ENCODE measurements at places on chromosomes 11 and 22. TPM values are rescaled to one million over a fixed set of nuclear protein-coding genes. Genes with fewer than 3 reads are reported as not detected.

HBE1 gene
- total RNA-seq, result not detected

GRCh38 chr11:124068601-124069110 is 27.5 kb upstream of the OR10G7 start:
- no peak for DNase-seq

CLDN5 gene
- not detected for total RNA-seq

DNA sequence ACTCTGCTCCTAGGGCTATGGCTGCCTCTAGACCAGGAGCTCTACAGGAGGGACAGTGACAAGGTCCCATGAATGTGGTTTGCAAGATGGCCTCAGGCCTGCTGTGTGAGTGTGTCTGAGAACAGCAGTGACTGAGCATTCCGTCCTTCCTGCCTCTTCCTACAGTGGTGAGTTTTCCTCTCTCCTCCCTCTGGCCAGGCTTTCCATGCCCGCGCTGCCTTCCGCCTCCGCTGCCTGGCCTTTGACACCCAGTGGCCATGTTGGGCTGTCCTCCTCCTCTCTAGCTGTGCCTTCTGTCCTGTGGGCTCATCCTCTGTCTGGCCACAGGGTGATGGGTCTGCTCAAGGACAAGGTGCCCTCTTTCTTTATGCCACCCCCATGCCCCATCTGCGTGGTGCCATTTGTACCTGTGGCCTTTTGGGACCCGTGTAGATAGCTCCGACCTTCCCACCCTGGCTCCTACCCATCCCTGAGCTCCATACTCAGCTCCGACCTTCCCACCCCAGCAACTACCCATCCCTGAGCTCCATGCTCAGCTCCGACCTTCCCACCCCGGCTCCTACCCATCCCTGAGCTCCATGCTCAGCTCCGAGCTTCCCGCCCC is 970.4 kb downstream of the BRD1 start:
- peak; percentile 30 for DNase-seq

GRCh38 chr11:103659206-103659618 is 377.2 kb upstream of the DDI1 start:
- no peak for DNase-seq

- no peak for DNase-seq
Observed at GRCh38 chr11:103680826-103681225, 355.6 kb upstream of the DDI1 start.

LARGE1 gene
- 24.8 TPM for total RNA-seq

GRCh38 chr11:59761993-59762392 is 6.8 kb downstream of the STX3 start:
- DNase-seq, result no peak

DNA sequence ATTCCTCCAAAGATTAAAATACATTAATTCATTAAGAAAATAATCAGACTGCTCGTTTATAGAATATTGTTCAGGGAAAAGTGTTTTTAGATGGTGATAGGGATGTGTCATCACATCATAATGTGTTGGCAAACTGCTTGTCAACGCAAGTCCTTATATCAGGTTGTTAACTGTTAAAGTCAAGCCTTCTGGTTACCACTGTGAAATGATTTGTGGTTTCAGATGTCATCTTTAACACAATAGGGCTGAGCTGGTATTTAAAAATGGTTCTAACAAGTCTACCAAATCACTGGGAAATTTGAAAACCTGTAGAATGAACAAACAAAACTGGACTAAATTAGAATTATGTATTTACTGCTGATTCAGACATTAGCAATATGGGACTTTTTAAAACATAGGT is 2.4 kb upstream of the MMP13 start:
- no peak for DNase-seq

DNA sequence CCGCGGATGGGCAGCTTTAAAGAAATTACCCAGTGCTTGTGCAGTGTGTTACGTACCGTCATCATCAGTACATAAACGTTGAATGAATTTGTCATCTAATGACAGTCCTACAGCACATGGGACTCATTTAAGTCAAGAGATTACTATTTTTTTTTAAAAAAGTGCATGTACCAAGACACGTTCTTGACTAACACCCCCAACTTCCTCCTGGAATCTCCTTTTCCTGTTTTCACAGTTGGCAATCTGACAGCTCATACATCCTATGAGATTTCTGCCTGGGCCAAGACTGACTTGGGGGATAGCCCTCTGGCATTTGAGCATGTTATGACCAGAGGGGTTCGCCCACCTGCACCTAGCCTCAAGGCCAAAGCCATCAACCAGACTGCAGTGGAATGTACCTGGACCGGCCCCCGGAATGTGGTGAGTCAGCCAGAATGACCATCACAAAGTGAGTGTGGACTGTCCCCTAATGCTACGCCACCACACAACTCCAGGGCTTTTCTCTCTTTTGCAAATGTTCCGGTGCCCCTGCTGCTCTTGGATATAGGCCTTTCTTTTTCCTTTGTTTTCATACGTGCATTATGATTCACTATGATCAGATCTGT is 162.0 kb upstream of the SORL1-AS1 start:
- DNase-seq, result no peak

DNA sequence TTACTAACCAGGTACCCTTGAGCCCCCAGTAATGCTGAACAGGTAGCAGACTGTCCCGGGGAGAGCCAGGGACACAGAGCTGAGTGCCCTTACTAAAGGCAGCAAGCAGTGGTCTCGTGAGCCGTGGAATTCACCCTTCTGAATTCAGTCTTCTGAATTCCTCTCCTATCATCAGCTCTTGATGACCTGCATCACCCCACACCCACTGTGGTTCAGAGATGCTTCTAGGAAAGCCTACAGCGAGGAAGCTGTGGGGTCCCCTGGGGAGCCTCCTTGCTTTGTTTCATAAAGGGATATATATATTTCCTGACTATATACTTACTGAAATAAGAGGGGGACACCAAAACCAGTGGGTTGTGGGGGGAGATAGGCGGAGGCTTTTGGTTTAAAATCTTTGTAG is 2.6 kb downstream of the SPATA19 start:
- DNase-seq, result no peak

DNA sequence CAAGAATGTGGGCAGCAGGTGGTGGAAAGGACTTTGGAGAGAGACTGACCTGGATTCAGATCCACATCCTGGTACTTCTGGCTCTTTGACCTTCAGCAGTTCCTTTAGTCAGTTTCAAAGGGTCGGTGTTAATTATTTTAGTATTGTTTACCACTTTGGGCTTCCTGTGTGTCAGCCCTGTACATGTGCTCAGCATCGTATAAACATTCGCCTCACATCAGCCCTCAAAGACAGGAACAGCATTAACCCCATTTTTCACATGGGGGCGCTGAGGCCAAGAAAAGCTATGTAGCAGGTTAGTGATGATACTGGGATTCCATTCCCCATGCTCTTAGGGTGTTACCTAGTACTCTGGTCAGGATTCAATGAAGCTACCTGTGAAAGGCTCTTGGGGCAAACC is 72.1 kb upstream of the YWHAH start:
- DNase-seq, result no peak

RBFOX2 gene
- total RNA-seq, result 92.3 TPM

DNA sequence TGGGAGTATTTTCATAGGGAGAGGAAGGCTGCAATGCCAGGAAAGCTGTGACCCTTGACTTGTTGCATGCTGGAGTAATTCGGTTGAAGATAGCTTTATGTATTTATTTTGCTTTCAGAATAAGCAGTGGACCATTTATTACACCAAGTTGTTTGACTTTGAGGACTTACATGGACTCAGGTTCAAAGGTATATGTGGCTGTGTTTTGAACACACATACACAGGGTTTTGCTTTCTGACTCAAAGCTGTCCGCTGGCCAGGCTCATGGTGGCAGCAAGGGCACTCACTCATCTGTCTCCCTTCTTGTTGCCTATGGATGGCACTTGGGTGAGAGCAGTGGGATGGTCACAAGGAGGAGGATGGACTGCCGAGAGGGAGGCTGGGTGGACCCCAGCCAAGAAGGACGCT is 6.5 kb downstream of the TIMP3 start:
- DNase-seq, result no peak

GRCh38 chr11:103167166-103167565 is 57.9 kb downstream of the DYNC2H1 start:
- no peak for DNase-seq

GAL gene
- not detected for total RNA-seq

GRCh38 chr22:16789860-16790493 is 35.2 kb downstream of the XKR3 start:
- no peak for DNase-seq

GRCh38 chr22:22210375-22210774 is 34.2 kb upstream of the VPREB1 start:
- peak; percentile 40 for DNase-seq

- no peak for DNase-seq
Observed at GRCh38 chr11:8071616-8072581, 9.1 kb upstream of the TUB start.

BRSK2 gene
- 0.06 TPM for total RNA-seq

DNA sequence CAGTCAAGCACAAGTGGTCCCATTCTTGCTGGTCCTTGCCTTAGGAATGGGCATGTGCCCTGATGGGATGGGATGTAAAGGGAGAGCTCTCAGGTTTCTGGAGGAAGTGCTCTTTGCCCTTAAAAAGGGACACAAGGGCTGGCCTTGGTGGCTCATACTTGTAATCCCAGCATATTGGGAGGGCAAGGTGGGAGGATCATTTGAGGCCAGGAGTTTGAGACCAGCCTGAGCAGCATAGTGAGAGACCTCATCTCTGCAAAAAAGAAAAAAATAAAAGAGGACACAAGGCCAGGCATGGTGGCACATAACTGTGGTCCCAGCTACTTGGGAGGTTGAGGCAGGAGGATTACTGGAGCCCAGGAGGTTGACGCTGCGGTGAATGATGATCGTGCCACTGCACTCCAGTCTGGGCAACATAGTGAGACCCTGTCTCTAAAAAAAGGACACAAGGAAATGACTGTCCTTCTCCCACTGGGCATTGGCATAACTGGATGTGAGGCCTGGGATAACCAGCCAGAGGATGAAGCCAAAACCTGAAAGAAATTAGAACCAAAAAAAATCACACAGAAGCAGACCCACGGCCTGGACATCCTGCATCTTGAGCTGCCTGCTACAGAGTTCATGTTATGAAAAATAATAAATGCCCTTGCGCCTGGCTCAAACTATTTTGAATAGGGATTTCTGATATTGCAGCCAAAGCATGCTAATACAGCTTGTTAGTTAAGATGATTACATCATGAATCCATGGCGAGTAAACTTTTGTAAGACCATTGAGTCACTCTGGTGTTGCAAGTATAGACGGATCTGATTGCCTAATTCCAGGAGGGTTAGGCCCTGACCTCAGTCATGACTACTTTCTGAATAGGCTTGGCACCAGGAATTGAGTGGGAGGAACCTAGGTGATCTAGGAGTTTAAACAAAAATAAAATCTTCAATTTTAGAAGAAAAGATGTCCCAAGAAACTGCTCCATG is 12.9 kb upstream of the CRKL start:
- no peak for DNase-seq

DNA sequence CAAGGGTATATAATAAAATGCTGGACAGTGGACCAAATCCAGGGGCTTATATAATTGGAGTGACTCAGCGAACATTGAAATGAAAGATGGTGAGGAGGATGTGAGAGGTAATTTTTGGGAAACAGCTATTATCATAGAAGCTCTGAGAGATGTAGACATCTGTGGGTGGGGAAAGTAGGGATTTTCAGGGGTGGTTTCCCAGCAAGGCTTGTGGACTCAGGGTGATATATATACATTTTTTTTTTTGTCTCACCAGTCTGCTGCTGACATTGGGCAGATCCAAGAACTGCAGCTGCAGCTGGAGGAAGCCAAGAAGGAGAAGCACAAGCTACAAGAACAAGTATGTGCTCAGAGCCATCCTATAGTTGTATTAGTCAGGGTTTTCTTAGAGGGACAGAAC is 208.1 kb downstream of the MYO18B start:
- no peak for DNase-seq

- DNase-seq, result no peak
Observed at GRCh38 chr11:5514841-5515240, 1.7 kb downstream of the UBQLNL start.

DNA sequence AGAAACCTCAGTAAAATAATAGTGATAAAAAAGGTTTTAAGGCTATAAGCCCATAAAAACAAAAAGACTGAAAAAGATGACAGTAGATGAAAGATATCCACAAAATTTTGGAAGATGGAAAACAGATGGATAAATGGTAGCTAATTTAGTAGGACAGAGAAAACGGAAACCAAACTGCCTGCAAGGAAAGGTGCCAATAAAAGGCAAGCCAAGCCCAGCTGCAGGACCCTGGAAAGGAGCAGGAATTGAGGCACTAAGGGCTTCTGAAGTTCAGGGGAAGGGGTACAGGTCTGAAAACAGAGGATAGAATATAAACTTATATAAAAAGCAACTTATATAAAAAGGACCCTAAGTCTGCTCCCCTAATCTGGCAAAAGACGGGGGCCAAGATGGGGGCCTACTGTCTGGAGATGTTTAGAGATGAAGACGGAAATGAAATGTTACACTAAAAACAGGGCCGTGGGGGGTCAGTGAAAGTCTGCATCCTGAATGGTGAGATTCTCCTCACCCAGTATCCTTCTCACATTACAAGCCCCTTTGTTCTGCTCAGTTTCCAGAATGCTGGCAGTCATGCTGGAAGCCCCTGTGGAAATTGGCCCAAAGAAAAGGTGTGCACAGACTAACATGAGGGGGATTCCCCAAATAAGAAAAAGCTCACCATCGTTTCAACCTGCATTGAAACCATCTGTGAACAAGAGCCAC is 269.3 kb upstream of the PITPNB start:
- DNase-seq, result no peak

- no peak for DNase-seq
Observed at GRCh38 chr22:42214633-42215415, 55.6 kb downstream of the TCF20 start.

- DNase-seq, result no peak
Observed at GRCh38 chr11:71120471-71120896, 131.9 kb downstream of the SHANK2 start.

KIRREL3 gene
- 5.3 TPM for total RNA-seq

UBQLNL gene
- total RNA-seq, result 0.05 TPM

CLCF1 gene
- total RNA-seq, result 6.9 TPM

- DNase-seq, result no peak
Observed at GRCh38 chr11:90542092-90542491, 319.2 kb upstream of the CHORDC1 start.

- DNase-seq, result no peak
Observed at GRCh38 chr11:115916608-115917007, 412.4 kb upstream of the CADM1 start.

DNA sequence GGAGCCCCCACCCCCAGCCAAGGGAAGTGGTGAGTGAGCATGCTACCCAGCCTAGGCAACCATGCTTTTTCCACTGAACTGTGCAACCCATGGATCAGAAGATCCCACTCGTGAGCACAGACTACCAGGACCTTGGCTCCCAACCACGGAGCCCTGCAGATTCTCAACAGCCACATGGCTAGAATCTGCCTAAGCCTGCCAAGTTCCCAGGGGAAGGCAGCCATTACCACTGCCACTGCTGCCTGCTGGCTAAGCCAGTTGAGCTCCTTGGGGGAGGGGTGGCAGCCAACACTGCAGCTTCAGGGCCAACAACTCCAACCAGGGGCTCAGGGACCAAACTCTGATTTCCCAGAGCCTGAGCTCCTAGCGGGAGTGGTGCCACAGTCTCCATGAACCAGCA is 195.8 kb downstream of the DLG2 start:
- no peak for DNase-seq

- no peak for DNase-seq
Observed at GRCh38 chr11:64755681-64756361, 4.0 kb downstream of the PYGM start.
